ENCODE measurements at places on chromosomes 5 and 9. TPM values are rescaled to one million over a fixed set of nuclear protein-coding genes. Genes with fewer than 3 reads are reported as not detected.
A peak's percentile ranks its signal among the peaks of the same experiment; 100 is the strongest.

The RNF183 gene
- total RNA-seq, result not detected

The CATSPER3 gene
- total RNA-seq, result 0.54 TPM

The AHRR gene
- 2.0 TPM for total RNA-seq

The PCDHB5 gene
- 72.2 TPM for total RNA-seq

The CBY3 gene
- total RNA-seq, result not detected

The SMIM15 gene
- total RNA-seq, result 39.7 TPM

The ZNF883 gene
- 18.4 TPM for total RNA-seq

The SPACA9 gene
- total RNA-seq, result 5.0 TPM

The HMGXB3 gene
- total RNA-seq, result 48.6 TPM

The DMRTA1 gene
- total RNA-seq, result 30.1 TPM

The CDC20B gene
- 0.34 TPM for total RNA-seq

The PCDHGC4 gene
- 6.7 TPM for total RNA-seq

DNA sequence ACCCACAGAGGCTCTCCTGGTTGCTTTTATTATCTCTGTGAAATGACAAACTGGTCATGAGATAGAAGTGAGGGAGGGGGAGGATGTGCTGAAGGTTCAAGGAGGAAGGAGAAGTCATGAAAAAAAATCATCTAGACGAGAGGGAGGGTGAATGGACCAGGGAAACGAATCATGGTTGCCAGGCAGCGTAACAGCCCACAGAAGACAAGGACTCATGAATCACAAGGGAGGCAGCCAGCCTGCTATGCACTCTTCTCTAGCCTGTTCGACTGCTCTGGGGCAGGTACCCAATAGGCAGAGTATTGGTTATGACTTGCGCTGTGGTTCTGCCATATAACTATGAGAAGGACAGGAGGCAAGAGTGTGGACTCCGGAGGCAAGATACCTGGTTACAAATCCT, 475.2 kb downstream of the CDK5RAP2 start:
- DNase-seq, result no peak
- H3K4me3 ChIP-seq, result no peak overlapping the region
- H3K27me3 ChIP-seq, result no peaks in the 10 kb centered on the region
- H3K27ac ChIP-seq, result no peak overlapping the region

GRCh38 chr9:70040376-70040903, 3.2 kb upstream of the MAMDC2 start:
- peaks cover 5% of the 10 kb centered on the region for H3K36me3 ChIP-seq
- H3K4me1 ChIP-seq, result peaks cover 25% of the 10 kb centered on the region
- H3K27me3 ChIP-seq, result peaks cover 34% of the 10 kb centered on the region

GRCh38 chr5:158013939-158014338, 155.0 kb upstream of the CLINT1 start:
- no peak overlapping the region for H3K27ac ChIP-seq
- no peaks in the 10 kb centered on the region for H3K27me3 ChIP-seq
- H3K4me3 ChIP-seq, result no peak overlapping the region

- DNase-seq, result no peak
- no peak overlapping the region for H3K27ac ChIP-seq
- peaks cover 8% of the 10 kb centered on the region for H3K4me1 ChIP-seq
- H3K36me3 ChIP-seq, result no peaks in the 10 kb centered on the region
- no peaks in the 10 kb centered on the region for H3K27me3 ChIP-seq
These were observed 309.4 kb downstream of the DIRAS2 start for GRCh38 chr9:90333226-90333625.

DNA sequence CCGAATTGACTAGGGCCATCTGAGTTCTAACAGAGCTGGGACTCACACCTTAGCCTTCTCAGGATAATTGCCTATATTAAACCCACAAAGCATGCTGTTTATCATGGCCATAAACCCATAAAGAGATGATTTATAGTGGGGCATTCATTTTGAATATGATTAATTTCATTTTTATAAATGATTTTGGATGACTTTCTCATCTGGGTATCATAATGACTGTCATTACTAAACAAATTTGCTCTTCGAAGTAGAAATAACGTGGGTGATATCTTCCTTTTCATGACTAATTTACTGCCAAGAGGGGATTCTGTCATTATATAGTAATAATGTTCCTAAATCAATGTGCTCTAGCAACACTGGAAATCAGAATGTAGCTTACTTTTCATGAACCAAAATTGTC, 498.2 kb downstream of the CDH12 start:
- H3K27ac ChIP-seq, result no peak overlapping the region
- H3K4me1 ChIP-seq, result peaks cover 7% of the 10 kb centered on the region
- no peak overlapping the region for H3K4me3 ChIP-seq
- no peaks in the 10 kb centered on the region for H3K27me3 ChIP-seq
- DNase-seq, result no peak

GRCh38 chr9:101586651-101587050, 8.1 kb downstream of the PPP3R2 start:
- no peak overlapping the region for H3K27ac ChIP-seq
- DNase-seq, result no peak

GRCh38 chr9:120475341-120475740, 104.6 kb downstream of the CDK5RAP2 start:
- H3K4me3 ChIP-seq, result no peak overlapping the region
- no peak overlapping the region for H3K27ac ChIP-seq
- H3K4me1 ChIP-seq, result peaks cover 2% of the 10 kb centered on the region
- H3K27me3 ChIP-seq, result no peaks in the 10 kb centered on the region
- H3K36me3 ChIP-seq, result no peaks in the 10 kb centered on the region
- no peak for DNase-seq

DNA sequence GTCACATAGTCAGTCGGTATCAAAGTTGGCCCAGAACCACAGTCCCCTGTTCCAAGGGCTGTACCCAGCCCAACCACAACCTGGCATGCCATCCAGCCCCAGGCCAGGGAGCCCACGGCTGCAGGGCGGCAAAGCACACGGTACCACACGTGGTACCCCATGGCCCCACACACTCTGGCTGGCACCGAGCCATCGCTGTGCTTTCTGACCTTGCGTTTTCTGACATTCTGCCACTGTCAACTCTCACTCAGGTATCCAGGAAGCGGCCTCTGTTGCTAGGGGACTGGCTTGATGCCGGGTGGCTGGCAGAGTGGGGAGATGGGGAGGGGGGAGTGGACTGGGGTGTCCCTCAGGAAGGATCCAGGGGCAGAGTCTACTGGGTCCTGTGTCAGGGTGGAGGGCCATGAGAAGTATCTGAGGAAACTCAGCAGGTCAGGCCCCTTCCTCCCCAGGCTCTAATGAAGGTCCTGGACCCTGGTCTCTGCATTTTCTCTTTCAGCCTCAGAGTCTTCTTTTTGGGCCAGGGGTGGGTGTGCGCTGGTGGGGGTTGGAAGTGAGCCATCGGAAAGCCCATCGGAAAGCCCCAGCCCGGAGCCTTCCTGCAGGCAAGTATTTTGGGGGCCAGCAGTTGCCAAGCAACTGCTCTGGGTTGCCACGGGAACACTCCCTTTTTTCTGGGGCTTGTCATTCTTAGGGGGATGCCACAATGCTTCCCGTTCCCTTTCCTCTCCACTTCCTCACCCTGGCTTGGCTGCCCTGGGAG, 21.0 kb upstream of the RALGDS start:
- H3K36me3 ChIP-seq, result no peaks in the 10 kb centered on the region
- no peak overlapping the region for H3K4me3 ChIP-seq
- H3K27ac ChIP-seq, result no peak overlapping the region
- peaks cover 14% of the 10 kb centered on the region for H3K27me3 ChIP-seq
- peak; percentile 8 for DNase-seq

- H3K27me3 ChIP-seq, result peaks cover 3% of the 10 kb centered on the region
- H3K4me3 ChIP-seq, result no peak overlapping the region
- DNase-seq, result no peak
- H3K27ac ChIP-seq, result no peak overlapping the region
- peaks cover 4% of the 10 kb centered on the region for H3K4me1 ChIP-seq
These were observed 98.7 kb downstream of the CCDC192 start for GRCh38 chr5:127801751-127802476.

GRCh38 chr9:15277400-15278090, 29.5 kb downstream of the TTC39B start:
- H3K4me3 ChIP-seq, result no peak overlapping the region
- DNase-seq, result no peak
- H3K27ac ChIP-seq, result no peak overlapping the region
- H3K4me1 ChIP-seq, result no peaks in the 10 kb centered on the region
- no peaks in the 10 kb centered on the region for H3K36me3 ChIP-seq

DNA sequence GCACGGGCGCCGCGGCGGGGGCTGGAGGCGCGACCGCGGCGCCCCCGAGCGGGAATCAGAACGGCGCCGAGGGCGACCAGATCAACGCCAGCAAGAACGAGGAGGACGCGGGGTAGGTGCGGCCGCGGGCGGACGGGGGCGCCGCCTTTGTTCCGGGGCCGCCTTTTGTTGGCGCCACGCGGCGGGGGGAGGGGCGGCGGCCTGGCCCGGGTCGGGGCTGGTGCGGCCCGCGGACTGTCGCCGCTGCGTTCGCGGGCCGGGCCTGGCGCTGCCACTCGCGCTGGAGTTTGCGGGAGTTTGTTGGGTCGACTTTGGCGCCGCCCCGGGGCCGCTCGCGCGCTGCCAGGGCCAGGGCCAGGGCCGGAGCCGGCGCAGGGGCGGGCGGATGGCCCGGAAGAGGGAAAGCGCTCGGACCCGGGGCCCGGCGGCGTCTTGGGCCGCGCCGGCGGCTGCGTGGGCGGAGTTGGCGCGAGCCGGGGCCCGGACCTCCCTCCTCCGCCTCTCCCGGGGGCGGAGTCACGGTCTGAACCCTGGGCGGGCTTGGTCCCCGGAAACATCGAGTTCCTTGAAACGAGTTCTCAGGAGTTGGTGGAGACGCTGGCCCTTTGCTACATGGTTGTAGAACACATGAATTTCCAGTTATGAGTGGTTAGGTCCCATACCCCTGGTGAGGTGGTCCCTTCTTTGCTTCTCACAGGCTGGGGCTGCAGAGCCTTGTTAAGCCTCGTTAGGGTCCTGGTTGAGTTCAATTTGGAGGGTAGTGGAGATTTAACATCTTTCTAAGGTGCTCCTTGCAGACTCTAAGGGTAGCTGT, 809 bp downstream of the HNRNPAB start:
- DNase-seq, result peak; percentile 76
- H3K27me3 ChIP-seq, result peaks cover 9% of the 10 kb centered on the region
- no peak overlapping the region for H3K27ac ChIP-seq
- H3K36me3 ChIP-seq, result no peaks in the 10 kb centered on the region
- peak overlapping the region; percentile 91 for H3K4me3 ChIP-seq
- peaks cover 14% of the 10 kb centered on the region for H3K4me1 ChIP-seq

DNA sequence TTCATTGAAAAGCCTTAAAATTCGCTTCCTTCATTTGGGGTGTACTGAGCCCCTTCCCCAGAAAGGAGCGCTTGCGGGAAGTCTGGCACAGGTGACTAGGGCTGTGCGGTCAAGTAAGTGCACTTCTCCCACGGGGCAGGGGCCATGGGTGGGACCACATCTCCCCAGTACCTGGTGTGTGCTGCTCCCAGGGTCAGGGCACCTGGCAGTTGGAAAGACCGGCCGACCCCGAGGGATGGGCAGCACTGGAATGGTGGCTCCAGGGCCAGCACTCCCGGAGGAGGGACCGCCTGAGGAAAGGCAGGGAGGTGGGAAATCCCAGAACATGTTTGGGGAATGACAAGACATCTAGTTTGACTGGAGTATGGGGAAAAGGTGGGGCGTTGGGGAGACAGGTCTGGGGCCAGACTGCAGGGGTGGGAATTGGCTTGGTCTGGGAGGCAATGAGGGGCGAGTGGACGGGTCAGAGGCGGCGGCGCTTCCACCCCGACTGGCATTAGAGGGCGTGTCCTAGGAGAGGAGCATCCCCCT, 727 bp upstream of the GLIPR2 start:
- H3K27me3 ChIP-seq, result peaks cover 9% of the 10 kb centered on the region
- DNase-seq, result peak; percentile 31
- no peak overlapping the region for H3K27ac ChIP-seq
- H3K4me3 ChIP-seq, result peak overlapping the region; percentile 81
- H3K4me1 ChIP-seq, result peaks cover 22% of the 10 kb centered on the region
- no peaks in the 10 kb centered on the region for H3K36me3 ChIP-seq

GRCh38 chr9:2158111-2158610, 143.0 kb downstream of the SMARCA2 start:
- no peaks in the 10 kb centered on the region for H3K36me3 ChIP-seq
- no peak for DNase-seq
- H3K27me3 ChIP-seq, result no peaks in the 10 kb centered on the region
- peak overlapping the region; percentile 82 for H3K27ac ChIP-seq
- peaks cover 33% of the 10 kb centered on the region for H3K4me1 ChIP-seq
- H3K4me3 ChIP-seq, result peak overlapping the region; percentile 91

GRCh38 chr5:138981586-138981985, 106.5 kb upstream of the LRRTM2 start:
- H3K4me1 ChIP-seq, result peaks cover 18% of the 10 kb centered on the region
- peaks cover 4% of the 10 kb centered on the region for H3K27me3 ChIP-seq
- no peak overlapping the region for H3K4me3 ChIP-seq
- no peak overlapping the region for H3K27ac ChIP-seq
- DNase-seq, result no peak

GRCh38 chr9:70607329-70607728, 192.9 kb upstream of the KLF9 start:
- H3K27ac ChIP-seq, result no peak overlapping the region
- H3K27me3 ChIP-seq, result peaks cover 2% of the 10 kb centered on the region
- no peaks in the 10 kb centered on the region for H3K4me1 ChIP-seq

DNA sequence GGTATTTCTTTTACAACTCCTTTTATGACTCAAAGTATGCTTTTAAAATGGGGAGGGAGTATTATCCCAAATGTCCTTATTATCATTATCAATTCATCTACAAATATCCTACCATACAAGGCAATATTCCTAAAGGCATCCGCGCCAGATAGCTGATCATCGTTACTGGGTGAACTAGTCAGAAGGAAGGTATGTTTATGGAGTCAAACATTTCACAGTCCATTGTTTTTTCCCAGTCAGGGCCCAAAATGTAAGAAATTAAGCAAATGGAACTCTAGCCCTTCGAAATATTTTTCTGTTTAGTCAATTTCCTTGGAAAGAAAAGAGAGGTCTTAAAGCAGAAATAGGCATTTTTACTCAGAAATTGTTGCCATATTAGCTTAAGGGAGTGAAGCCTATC, 188.5 kb upstream of the CCNG1 start:
- peaks cover 5% of the 10 kb centered on the region for H3K27me3 ChIP-seq
- H3K36me3 ChIP-seq, result no peaks in the 10 kb centered on the region
- H3K4me3 ChIP-seq, result no peak overlapping the region
- no peaks in the 10 kb centered on the region for H3K4me1 ChIP-seq

- H3K27ac ChIP-seq, result no peak overlapping the region
- no peak overlapping the region for H3K4me3 ChIP-seq
- H3K27me3 ChIP-seq, result peaks cover 7% of the 10 kb centered on the region
- peaks cover 6% of the 10 kb centered on the region for H3K4me1 ChIP-seq
These were observed 228.1 kb downstream of the DRD1 start for GRCh38 chr5:175215906-175216305.

- H3K27me3 ChIP-seq, result no peaks in the 10 kb centered on the region
- no peak overlapping the region for H3K27ac ChIP-seq
- no peak overlapping the region for H3K4me3 ChIP-seq
- no peaks in the 10 kb centered on the region for H3K36me3 ChIP-seq
- H3K4me1 ChIP-seq, result no peaks in the 10 kb centered on the region
These were observed 255.1 kb downstream of the MAT2B start for GRCh38 chr5:163760498-163760897.

DNA sequence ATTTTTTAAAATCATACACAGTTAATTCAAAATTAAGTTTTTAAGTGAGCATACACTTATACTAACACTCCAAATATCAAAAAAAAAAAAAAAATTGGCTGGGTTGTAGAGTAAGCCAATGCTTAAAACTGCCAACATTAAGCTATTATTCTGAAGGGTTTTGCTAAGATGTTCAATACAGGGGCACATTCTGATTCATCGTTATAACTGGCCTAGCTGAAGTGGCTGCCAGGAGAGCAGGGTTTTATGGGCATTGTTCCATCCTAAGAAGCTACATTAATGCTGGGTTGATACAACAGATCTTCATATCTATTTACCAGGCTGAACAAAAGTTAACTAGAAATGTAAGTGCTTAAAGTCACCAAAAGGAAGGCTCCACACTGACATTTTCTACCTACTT, 13.4 kb downstream of the ELAVL2 start:
- peak overlapping the region; percentile 74 for H3K4me3 ChIP-seq
- peaks cover 66% of the 10 kb centered on the region for H3K4me1 ChIP-seq
- H3K36me3 ChIP-seq, result no peaks in the 10 kb centered on the region
- no peak for DNase-seq

GRCh38 chr5:80034962-80035821, at the start of gene THBS4:
Gene THBS4 (plus strand): TSS chr5:80035348. CDS start chr5:80035538, 190 bp downstream.
- peaks cover 8% of the 10 kb centered on the region for H3K4me1 ChIP-seq
- H3K27ac ChIP-seq, result peak within 1 kb of the TSS; percentile 14

Measured in glutamatergic neuron (in vitro differentiated cells).